Fibroblast of skin of scalp (primary cell): ENCODE measurements at places on chromosomes 16 and 17.
A peak's percentile ranks its signal among the peaks of the same experiment; 100 is the strongest.

DNA sequence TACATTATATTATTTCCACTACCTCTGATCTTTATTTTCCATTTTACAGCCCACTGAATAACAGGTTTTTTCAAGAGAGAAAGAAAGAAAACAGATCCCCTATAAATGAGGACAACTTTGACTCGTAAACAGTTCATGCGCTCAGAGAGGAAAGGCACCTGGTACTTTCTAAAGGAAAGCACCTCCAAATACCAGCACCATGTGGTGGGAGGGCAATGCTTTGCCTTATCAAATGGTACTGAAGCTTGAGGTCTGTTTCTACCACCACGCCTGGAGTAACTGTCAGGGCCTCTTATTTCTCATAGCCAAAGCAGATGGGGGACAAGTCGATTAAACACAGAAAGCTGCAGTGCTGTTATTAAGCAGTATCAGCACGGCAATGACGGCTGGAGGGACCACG, 510.3 kb upstream of the ZFHX3 start:
- DNase-seq: no peak

GRCh38 chr17:41771389-41772206, 14.9 kb downstream of the JUP start:
- no peak for DNase-seq

DNA sequence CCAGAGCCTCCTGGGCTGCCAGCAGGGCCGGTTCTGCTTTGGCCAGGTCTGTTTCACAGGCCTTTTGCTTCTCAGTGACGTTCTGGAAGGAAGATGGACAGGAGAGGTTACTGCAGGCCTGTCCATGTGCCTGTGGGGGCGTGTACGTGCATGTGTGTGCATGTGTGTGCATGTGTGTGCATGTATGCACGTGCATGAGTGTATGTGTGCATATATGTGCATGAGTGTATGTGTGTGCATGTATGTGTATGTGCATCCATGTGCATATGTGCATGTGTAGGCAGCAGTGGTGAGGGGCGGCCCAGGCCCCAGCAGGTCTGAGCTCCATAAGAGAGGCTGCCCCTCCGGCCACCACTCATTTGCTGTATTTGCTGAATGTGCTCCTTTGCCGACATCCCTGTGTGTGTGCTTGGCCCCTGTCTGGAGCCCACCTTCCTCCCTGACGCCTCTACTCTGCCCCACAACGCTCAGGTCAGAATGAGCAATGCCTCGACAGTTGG, 81.8 kb downstream of the PGS1 start:
- no peak for DNase-seq

GRCh38 chr16:73204359-73205152, 156.6 kb upstream of the ZFHX3 start:
- DNase-seq: no peak

- DNase-seq: peak; percentile 87
Measured at GRCh38 chr17:64357191-64357981, 33.3 kb downstream of the PECAM1 start.
